Activated CD4-positive, alpha-beta T cell treated with anti-CD3 and anti-CD28 coated beads for 1 hour (primary cell): ENCODE measurements at places on chromosomes 1 and 21.

GRCh38 chr1:231210126-231210525 lies 30.9 kb upstream of the GNPAT start:
- DNase-seq = no peak

- no peak for DNase-seq
Measured at GRCh38 chr1:153774780-153775457, at the start of gene SLC27A3. SLC27A3 (plus strand) TSS chr1:153775407; CDS start chr1:153775498, 91 bp downstream.

- no peak for DNase-seq
Measured at GRCh38 chr1:234619794-234620247, 9.8 kb upstream of the IRF2BP2 start.

GRCh38 chr1:51469518-51469917 lies 49.5 kb downstream of the EPS15 start:
- DNase-seq = no peak

- DNase-seq = no peak
Measured at GRCh38 chr1:168629466-168629865, 53.1 kb downstream of the XCL1 start.

DNA sequence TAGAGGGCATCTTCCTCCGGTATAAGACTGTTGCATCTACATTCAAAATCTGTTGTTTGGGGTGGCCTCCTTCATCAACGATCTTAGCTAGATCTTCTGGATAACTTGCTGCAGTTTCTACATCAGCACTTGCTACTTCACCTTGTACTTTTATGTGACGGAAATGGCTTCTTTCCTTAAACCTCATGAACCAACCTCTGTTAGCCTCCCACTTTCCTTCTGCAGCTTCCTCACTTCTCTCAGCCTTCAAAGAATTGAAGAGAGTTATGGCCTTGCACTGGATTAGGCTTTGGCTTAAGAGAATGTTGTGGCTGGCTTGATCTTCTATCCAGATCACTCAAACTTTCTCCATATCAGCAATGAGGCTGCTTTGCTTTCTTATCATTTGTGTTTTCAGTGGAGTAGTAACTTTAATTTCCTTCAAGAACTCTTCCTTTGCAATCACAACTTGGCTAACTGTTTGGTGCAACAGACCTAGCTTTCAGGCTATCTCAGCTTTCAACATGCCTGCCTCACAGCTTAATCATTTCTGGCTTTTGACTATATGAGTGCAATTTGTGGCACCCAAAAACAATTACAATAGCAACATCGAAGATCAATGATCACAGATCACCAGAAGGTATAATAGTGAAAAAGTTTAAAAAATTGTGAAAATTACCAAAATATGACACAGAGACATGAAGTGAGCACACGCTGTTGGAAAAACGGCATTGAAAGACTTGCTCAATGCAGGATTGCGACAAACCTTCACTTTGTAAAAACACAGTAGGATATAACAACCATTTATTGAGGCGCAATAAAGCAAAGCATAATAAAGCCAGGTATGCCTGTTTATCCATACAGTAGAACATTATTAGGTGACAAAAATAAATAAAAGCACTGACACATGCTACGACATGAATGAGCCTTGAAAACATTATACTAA lies 56.7 kb upstream of the GFI1 start:
- DNase-seq = no peak

DNA sequence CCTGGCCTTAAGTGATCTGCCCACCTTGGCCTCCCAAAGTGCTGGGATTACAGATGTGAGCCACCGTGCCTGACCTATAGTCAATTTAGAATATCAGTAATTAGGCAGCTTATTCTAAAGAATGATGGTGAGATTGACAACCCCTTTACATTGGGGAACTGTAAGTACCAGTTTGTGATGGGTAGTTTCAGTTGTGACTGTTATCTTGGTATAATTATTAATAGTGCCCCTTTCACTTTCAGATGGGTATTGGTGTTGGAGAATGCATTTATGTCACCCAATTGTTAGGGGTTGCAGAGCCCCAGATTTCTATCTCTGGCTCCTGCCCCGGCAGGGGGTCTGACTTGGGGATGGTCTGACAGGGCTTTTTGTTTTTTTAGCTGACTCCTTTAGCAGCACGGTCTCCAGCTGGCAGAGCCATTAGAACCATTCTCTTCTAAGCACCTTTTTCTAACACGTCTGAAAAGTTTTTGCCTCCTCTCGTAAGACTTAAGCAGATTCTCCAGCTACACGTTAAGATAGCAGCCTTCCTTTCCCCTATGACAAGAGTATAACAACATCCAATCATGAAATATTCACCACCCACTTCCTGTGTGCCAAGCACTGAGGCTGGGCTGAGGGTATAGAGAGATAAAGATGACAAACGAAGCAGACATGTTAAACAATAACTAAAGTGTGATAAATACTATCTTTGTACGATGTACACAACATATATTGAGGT lies 157.8 kb downstream of the SDCCAG8 start:
- no peak for DNase-seq

GRCh38 chr1:10515301-10515975 lies 40.7 kb downstream of the PEX14 start:
- no peak for DNase-seq

DNA sequence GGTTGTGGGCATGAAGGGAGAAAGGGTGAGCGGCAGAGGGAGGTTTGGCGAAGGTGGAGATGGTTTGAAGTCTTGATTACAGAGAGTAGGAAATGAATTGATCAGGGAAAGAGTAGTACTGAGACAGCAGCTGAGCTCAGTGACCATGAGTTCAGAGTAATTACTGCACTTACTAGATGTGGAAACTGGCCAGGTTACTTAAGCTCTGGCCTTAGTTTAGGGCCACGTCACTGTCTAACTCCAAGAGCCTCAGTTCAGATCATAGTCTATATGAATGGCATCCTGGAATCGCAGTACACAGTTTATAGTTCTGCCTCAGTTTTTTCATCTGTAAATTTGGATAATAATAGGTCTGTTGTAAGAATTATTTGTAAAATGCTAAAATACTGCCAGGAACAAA lies 78.1 kb downstream of the KCTD3 start:
- DNase-seq = no peak

GRCh38 chr21:20618878-20619277 lies 379.3 kb upstream of the NCAM2 start:
- no peak for DNase-seq

DNA sequence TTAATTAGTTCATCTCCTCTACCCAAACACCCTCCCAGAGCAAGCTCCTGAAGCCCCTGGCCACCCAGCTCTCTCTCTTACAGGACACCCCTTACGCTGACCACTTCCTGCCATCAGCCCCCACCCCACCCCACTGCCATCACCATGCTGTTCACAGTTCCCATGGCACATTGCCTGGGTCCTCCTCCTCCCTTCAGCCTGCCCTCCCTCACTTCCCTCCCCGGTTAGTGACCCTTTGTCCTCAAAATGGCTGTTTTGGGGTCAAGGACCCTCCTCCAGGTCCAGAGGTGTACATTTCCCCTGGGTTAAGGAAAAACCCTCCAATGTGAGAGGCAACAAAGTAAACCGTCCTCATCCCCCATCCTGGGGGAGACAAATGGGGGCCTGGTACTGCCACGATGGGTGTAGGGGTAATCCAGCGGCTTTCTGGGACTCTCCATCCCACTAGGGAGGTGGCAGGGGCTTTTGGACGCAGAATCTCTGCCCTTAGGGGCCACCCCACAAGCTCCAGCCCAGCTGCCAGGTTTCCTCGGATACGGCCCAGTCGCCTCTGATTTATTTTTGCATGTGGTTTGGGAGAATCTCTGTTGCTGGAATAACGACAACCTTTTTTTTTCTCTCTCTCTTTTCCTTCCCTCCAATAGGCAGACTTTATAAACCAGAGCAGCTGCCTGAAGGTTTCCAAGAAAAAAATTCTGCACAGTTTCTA lies 8.5 kb downstream of the CAMK2N1 start:
- no peak for DNase-seq

DNA sequence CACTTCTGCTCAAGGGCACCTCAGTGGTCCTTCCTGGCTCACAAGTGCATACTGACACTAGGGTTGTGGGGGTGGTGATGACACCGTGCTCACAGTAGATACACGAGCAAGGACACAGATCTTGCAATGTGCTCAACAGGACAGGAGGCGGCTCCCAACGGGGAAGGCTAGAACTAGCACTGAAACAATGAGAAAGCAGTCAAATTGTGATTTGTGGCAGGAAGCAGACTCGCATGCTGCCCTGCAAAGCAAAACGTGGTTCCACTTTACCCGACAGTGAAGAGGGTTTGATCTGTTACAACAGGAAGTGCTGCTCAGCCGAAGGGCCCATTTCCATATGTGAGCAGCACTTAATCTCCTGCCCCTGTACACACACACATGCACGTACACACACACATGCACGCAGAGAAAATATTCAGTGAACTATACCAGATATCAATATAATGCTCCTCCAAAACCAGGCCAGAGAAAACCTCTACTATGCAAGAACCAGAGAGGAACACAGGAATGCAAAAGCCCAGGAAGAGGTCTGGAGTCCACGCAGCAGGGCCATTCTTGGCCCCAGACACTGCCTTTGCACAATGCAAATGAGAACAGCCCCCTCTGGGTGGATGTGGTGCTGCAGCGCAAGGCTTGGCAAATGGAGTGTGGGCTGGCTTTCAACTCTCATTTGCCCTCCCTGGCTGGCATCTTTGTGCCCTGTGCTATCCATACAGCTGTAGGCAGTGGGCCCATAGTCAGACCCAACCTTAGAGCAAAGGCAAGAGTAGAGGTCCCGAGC lies 47.1 kb downstream of the KANK4 start:
- peak; percentile 14 for DNase-seq

- no peak for DNase-seq
Measured at GRCh38 chr1:247840818-247841217, 878 bp downstream of the OR11L1 start.

GRCh38 chr1:4546911-4547310 lies 107.5 kb upstream of the AJAP1 start:
- DNase-seq = no peak

- no peak for DNase-seq
Measured at GRCh38 chr1:59397139-59397858, 100.4 kb downstream of the FGGY start.

GRCh38 chr1:44105810-44106209 lies 12.8 kb upstream of the KLF17 start:
- DNase-seq = no peak

- no peak for DNase-seq
Measured at GRCh38 chr1:87402241-87403002, 73.7 kb downstream of the LMO4 start.

DNA sequence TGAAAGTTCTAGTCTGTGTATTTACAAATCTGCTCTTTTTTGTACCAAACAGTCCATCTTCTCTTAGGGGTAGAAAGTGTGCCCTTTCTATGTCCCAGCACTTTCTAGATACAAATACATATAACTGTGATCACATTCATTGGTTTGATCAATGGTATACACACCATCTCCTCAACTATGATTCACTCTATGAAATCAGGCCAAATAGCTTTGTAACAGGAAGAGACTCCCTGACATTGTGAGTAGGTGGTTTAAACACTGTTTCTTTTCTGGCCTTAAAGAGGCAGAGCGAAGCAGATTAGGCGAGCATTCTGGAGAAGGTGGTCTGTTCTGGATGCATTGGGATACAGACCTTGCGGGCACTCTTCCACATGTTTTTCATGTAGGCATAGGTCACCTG lies 39.3 kb upstream of the EXOSC10 start:
- no peak for DNase-seq

GRCh38 chr1:23960291-23961020 lies 828 bp downstream of the PNRC2 start:
- DNase-seq = no peak

DNA sequence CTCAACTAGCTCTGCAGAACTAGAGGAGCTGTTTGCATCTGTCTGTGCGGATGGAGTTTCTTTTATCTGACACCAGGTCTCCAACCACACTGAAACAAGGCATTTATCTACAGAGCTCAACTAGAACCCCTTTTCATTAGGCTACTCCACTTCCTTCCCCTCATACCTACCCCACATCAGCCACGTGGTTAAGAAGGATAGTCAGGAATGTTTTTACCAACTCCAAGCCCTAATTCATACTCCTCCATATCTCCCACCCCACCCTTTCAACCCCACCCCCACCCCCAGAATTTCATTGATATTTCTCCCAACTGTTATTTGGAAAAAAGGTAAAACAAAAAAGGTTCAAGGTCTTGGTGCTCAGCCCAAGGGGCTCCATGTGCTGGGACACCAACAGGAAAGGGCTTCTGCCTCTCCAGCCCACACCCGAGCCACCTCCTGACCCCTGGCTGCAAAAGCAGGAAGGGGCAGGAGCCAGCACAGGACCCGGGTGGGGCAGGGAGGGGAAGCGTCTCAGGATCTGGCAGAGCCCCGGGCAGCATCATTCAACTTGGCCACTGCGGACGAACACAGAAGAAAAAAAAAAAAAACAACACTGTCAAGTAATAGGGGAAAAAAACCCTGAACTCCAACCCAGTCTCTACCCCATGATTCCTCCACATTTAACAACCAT lies 7.0 kb downstream of the ENSA start:
- no peak for DNase-seq

GRCh38 chr1:168719306-168720111 lies 9.5 kb downstream of the DPT start:
- no peak for DNase-seq

- DNase-seq = no peak
Measured at GRCh38 chr1:54370287-54370989, 35.8 kb downstream of the SSBP3 start.

- DNase-seq = no peak
Measured at GRCh38 chr1:54768093-54768492, 3.8 kb upstream of the PARS2 start.

- no peak for DNase-seq
Measured at GRCh38 chr1:236354330-236355147, 39.5 kb upstream of the EDARADD start.

DNA sequence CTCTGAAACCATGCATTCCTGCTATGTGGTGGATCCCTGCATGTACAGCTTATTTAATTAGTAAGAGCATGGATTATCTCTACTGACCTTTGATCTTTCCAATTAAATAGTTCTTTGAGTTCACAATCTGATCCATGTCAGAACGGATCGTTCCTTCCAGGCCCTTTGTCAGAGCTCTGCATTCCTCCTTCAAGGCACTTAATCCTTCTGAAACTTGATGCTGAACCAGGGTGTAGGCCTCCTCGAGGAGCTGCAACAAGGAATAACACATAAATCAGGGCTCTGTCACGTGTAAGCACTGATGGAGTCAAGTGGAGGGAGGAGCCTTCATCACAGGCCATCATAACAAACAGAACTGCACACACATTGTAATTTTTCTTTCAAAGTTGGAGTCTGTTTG lies 68.4 kb upstream of the EDEM3 start:
- DNase-seq = no peak

DNA sequence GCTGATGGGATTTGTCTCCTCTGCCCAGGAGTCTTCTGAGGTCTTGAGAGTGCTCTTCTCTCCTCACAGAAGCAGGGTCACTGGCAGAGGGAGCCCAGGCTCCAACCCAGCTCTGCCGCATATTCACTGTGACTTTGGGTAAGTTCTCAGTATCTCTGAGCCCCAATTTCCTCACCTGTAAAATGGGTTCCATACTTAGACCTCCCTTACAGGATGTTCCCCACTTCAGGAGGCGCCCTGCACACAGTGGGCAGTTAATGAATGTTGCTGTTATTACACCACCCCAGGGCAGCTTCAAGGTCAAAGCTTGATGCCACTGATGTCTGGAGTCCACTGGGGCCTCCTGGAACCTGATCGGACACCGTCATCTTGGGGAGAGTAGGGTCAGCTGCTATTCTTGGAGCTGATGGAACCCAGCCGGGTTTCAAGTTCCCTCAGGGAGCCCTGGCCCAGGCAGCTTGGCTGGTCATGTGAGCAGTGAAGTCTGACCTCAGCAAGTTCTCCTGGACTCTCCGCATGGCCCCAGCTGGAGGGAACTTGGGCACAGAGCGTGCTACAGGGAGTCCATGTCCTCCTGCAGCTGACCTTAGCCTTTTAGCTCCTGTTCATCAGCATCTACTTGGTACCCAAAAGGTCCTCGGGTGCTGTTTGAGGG lies 21.8 kb downstream of the COA7 start:
- DNase-seq = no peak
